Stimulated activated CD8-positive, alpha-beta memory T cell treated with anti-CD3 and anti-CD28 coated beads, Interleukin-15, amount 100 ng/mL, for 48 hours (primary cell): ENCODE measurements at places on chromosomes 12 and 14.

DNA sequence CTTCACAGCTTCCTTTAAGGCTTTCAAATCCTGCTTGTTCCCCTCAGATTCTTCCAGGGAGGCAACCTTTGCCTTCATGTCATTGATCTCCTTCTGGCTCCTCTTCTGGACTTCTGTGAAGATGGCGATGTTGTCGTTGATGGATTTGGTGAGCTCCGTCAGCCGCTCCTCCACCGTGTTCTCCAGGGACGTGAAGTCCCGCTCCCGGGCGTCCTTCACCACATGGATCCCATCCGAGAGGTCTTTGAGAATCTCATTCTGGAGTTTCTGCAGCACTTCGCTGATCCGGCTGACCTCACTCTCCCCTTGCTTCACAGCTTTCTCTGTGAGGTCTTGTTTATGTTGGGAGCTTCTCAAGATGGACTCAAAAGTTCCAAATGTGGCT is 7.9 kb downstream of the CKAP4 start:
- DNase-seq: no peak

GRCh38 chr12:24977060-24977459 is 28.2 kb upstream of the BCAT1 start:
- DNase-seq: no peak

DNA sequence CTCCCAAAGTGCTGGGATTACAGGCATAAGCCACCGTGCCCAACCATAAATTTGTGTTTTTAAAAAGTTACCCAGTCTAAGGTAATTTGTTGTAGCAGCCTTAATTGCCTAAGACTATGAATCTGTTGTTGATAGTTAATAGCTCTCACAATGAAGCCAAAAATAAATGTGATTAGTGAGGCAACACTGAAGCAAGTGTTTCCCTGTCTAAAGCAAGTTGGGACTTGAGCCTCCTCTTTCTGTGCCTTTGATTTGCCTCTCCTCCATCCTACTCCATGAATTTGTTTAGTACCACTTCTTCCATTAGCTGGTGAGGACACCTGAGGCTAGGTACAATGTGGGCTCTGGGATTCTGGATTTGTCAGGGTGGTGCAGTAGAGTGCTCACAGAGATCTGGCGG is 36.8 kb downstream of the DAAM1 start:
- no peak for DNase-seq

DNA sequence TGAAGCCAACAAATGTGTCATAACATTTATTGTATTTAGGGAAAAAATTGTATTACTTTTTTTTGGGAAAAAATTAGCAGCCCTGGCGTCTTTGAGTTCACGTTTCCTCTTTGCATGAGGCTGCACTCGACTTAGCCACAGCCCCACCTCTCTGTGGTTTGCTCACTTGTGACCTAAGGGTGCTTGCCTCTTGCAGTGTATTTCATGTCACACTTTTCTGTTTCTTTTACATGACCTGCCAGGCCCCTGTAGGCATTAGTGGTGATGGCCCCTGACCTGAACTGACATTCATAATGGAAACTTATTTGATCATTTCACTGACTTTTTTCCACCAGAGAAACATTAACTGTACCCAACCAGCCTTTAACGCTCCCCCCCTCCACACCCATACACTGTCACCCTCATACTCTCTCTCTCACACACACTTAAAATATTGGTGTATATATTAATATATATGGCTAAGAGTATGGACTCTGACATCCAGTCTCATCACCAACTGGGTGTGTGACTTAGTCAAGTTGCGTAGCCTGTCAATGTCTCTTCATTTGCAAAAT is 122.9 kb downstream of the PRKCH start:
- peak; percentile 55 for DNase-seq

GRCh38 chr12:56614627-56615026 is 15.5 kb downstream of the BAZ2A start:
- no peak for DNase-seq

DNA sequence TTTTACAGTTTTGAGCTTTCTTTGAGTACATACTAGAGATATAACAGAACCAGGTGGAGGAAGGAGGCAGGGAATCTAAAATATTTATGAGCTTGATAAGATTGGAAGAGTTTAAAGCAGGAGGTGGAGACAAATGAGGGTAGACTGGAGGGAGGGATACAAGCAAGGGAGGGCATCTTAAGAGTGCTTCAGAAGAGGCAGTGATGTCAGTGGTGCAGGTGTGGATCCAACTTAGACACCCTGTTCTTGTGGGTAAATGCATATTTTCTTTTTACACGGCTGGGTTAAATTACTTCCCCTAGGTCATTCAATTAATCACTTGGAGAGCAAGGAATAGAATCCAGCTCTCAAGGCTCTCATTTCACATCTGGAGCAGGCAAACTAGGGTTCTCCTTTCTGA is 146.1 kb upstream of the LRIG3 start:
- DNase-seq: no peak
